Natural killer cell treated with Interleukin-12 subunit alpha and Interleukin-12 subunit beta and Interleukin-15 and Interleukin-18, amount 100 ng/mL, for 72 hours (primary cell): ENCODE measurements at places on chromosomes 2 and 18. TPM values are rescaled to one million over a fixed set of nuclear protein-coding genes. Genes with fewer than 3 reads are reported as not detected.

DNA sequence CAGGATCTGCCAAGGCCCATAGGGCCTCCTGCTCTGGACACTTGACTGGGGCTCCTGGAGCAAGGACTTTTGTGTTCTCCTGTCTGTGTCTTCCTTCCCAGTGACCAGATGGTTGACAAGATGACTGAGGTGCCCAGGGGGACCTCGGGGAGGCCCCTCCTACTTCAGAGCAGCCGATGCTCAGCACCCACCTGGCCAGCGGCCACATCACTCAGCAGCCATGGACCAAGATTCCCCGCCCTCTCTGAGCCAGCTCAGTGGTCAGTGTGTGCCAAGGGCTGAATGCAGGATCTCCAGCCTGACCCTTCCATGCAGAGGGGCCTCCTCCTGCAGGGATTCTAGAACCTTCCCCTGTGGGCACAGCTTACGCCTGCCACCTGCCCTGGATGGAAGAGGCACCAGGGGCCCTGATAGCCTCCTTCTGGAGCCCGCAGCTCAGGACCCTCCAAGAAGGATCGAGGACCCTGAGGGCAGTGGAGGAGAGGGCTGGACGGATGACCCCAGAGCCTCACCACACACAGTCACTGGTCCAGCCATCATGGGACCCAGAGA lies 87.4 kb upstream of the GPC1 start:
- DNase-seq = no peak

- no peak for DNase-seq
Observed at GRCh38 chr2:65867446-65867845, 435.0 kb upstream of the SPRED2 start.

DNA sequence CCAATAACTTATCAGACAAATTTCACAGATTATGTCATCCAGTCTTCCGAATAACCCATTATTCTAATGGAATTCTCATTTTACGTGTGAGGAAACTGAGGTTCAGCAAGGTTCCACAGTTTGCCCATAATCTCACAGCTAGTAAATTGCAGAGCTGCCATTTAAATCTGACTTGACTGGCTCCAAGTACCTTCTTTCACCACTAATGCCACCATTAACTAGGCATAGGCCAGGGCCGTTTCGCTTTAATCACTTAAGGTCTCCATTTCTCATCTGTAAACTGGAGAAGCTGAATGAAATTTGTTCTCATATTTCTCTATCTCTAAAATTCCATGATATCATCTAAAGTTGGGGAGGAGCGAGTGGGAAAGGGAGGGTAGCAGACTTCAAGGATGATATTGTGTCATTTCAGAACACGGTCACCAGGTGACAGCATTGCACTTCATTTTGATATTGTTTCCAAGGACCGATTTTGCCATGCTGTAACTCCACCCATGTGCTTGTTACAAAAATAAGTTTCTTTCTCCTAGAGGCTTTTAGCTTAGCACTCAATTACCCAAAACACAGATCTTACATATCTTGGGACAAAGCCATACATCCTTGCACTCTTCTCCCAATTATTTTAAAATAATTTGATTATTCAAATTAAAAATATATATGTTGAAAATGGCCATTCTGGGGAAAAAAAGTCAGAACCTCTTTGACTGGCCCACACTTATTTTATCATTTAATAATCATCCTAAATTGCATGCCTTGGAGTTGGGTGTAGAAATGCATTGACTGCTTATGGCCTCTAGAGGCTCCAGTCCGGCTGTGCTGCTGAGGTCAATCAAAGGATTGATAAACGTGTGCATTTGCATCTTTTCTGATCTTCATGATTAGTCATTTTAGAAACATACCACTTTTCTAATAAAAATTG lies 123.8 kb downstream of the AKAIN1 start:
- DNase-seq = no peak

- no peak for DNase-seq
Observed at GRCh38 chr2:212626371-212626918, 87.8 kb upstream of the ERBB4 start.

DNA sequence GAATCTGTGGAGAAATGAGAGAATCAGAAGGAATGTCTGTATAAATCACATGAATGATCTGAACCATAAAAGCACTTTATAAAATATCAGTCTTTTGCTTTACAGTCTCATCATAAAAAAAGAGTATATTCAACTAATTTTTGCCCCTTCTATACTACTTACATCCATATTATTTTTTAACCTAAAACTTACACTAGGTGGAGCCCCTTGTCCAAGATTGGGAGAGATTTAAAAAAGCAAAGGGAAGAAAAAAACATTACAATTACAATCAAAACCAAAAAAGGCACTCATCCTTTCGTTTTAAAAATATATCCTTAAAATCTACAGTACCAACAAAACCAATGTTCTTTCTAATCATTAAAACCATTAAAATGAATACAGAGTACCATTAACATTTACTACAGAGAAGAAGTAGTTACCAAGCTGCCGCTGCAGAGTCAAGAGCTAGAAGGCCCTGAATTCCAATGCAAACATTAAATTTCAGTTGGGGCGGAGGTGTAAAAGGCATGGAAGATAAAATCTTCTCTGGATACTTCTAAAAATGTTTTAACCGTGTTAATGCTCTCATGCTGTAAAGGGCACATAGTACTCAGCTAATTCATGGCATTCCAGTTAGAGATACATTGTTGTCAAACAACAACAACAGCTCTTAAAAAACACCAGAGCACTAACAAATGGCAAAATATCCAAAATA lies 56.7 kb upstream of the EPB41L3 start:
- no peak for DNase-seq

- DNase-seq = no peak
Observed at GRCh38 chr2:41846962-41847361, 200.9 kb upstream of the PKDCC start.

The SNORC gene
- 1.5 TPM for total RNA-seq

The RAX gene
- total RNA-seq = not detected

The NGEF gene
- not detected for total RNA-seq

The KLHL30 gene
- not detected for total RNA-seq
